GM20000 (cell line): ENCODE measurements at places on chromosomes 5 and 9.

GRCh38 chr9:32877639-32878217 is 94.4 kb downstream of the TMEM215 start:
- DNase-seq: no peak

DNA sequence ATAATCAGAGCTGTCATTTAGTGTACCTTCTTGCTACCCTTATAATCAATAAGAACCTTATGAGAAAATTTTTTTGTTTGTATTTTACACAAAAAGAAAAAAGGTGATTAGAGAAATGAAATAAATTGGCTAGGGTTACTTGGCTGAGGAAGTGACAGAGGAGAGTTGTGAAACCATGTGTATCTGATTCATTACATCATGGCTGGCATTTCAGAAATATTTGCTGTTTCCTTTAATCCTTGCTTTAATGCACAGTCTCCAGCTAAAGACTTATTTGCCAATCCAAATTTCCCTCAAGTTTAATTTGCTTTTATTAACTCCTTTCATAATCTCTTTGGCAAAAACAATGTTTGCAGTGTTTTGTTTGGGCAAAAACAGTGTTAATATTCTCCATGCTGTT is 543.1 kb downstream of the KIF4B start:
- no peak for DNase-seq

DNA sequence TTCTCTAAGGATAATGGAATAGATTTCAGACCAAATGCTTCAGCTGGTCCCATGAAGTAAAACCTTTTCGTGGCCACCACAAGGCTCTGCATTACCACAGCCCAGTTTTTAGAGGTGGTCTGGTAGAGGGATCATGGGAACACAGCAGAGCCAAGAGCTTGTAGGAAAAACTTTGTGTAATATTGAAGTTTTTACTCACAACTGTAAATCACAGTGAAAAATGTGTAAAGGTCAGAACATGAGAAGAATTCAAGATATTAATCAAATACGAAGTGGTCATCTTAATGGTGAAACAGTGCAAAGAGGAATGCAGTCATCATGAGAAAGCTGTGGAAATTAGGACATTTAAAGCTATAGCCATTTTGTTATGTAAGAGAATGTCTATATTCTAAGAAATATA is 197.5 kb downstream of the NPR3 start:
- no peak for DNase-seq

DNA sequence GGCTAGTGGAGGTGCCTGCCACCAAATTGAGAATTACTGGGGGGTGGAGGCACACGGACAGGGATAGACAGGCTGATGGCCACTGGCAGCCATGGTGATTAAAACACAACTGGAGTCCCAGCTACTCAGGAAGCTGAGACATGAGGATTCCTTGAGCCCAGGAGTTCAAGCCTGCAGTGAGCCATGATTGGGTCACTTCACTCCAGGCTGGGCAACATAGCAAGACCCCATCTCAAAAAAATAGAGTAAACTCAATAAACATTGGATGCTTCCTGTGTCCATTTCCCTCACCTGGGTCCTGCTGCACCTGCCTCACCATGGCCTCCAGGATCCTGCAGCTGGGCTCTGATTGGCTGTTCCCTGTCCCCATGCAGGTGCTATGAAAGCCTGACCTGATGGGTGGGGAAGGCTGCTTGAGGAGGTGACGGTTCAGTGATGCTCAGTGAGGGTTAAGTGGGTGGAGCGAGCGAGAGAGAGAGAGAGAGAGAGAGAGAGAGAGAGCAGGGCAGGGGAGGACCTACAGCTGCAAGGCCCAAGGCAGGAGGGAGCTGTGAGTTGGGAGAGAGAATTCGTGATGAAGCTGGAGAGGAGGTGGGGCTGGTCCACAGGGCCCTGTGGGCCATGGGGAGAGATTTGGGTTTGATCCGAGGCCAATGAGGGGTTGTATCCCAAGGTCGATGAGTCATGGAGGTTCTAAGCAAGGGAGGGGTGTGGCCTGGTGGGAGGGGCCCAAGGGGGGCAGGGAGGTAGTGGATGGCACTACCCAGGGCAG is 36.7 kb upstream of the FUBP3 start:
- no peak for DNase-seq

DNA sequence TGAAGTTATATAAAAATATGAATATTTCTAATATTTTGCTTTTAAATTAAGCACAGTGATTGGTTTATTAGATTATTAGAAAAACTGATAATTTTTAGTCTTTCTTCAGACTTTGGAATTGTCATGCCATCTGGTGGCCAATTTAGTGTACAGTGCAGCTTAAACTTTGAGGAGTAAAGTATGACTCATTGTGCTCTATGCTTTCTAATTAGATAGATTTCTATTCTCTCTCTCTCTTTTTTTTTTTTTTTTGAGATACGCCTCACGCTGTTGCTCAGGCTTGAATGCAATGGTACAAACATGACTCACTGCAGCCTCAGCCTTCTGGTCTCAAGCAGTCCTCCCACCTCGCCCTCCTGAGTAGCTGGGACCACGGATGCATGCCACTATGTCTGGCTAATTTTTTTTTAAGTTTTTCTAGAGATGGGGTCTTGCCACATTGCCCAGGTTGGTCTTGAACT is 42.1 kb upstream of the GPR21 start:
- peak; percentile 44 for DNase-seq

DNA sequence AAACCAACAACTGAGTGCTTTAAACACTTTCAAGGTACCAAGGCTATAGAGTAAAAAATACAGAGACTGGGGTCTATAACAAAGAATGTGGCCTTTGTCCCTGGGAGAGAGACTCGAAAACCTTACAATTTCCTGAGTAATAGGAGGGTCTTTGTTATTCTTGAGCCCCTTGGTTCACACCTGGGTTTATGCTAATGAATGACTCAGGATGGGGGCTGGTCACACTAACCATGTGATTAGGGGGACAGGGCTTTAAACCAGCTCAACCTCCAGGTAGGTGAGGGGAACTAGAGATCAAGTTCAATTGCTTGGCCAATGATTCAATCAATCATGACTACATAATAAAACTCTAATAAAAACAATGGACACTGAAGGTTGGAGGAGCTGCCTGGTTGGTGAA is 50.2 kb downstream of the PLPP1 start:
- no peak for DNase-seq

DNA sequence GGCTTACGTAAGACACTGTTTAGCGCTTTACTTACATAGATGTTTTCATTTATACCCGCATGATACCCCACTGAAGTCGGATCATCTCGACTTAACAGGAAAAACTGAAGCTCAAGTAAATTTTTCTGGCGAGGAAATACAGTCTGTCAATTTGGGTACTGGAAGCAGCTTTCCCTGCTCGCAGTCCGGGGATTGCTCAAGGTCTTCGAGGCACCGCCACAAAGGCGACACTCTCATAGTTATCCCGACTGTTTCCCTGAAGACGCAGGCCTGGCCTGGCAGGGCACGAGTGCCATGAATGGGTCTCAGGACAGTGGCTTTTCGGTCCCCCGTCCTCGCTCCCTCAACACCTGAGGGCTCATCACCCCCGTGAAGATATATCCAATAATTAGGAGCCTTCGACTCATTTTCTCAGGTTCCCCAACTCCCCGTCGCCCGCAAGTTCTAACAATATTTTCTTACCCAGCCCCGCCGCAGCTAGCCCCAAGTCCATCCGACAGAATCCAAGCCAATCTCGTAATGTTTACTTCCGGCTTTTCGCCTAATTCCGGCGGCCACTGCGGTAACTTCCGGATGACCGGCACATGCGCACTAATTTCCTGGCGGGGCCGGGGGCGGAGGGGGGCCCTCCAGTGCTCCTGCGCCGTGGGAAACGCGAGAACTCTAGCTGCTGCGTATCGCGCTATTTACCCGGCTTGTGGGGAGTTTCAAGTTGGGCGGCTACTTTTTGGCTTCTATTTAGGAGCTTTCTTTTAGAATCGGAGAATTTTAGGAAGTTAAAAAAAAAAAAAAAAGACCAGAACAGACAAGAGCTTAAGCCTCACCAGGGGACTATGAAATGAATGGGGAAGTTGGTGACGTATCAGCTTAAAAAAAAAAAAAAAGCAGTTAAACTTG is at the start of gene SLU7:
SLU7 (minus strand) TSS at position 521 of the 897 bp plus-strand sequence. CDS start 3,787 bp downstream, outside the sequence.
- DNase-seq: peak; percentile 90

GRCh38 chr9:70588381-70588780 is 173.9 kb upstream of the KLF9 start:
- DNase-seq: no peak

GRCh38 chr5:156526081-156526925 is 199.3 kb downstream of the SGCD start:
- DNase-seq: no peak
